Mesothelial cell of epicardium (in vitro differentiated cells): ENCODE measurements at places on chromosomes 12 and 14.

GRCh38 chr12:53208877-53209463 is 1.9 kb upstream of the ITGB7 start:
- no peak for DNase-seq

- DNase-seq = no peak
Observed at GRCh38 chr12:108193493-108193892, 64.4 kb downstream of the WSCD2 start.

DNA sequence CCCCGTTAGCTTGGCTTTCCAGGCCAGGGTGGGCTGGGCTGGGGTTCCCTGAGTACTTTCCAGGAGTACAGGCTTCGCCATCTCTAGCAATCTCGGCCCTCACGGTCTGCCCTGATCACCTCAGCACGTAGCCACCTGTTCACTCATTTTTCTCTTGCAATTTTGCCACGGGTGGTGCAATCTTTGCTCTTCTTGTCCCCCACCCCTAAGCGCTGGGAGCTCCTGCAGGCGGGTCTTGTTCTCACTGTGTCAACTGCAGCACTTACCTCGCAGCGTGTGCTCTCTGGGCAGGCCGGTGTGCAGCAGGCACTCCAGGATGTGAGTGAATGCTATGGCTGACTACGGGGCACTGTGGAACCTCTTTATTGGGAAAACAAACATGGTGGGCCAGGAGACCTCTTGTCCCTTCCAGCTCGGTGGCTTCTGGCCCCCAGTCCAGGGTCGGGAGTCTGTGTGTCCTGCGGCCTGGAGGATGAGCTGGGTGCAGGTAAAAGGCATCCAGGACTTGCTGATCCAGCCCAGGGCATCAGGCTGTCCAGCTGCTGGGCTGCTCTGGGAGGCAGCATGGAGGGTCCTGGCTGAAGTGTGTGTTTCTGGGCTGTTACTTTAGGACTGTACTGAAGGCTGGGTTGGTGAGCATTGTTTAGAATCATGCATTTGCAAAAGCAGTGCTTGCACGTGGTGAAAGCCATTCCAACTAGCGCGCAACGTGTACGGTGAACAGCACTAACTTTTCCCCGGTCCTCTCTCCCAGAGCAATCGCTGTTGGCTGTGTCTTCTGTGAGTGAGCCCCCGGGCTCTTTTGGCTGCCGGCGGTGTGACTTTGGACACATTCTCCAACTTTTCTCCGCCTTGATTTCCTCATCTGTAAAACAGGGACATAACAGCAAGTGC is 1.5 kb upstream of the ULK1 start:
- DNase-seq = no peak

GRCh38 chr14:72120315-72120714 is 188.1 kb downstream of the RGS6 start:
- DNase-seq = no peak
